ENCODE measurements at places on chromosomes 1 and 21.

DNA sequence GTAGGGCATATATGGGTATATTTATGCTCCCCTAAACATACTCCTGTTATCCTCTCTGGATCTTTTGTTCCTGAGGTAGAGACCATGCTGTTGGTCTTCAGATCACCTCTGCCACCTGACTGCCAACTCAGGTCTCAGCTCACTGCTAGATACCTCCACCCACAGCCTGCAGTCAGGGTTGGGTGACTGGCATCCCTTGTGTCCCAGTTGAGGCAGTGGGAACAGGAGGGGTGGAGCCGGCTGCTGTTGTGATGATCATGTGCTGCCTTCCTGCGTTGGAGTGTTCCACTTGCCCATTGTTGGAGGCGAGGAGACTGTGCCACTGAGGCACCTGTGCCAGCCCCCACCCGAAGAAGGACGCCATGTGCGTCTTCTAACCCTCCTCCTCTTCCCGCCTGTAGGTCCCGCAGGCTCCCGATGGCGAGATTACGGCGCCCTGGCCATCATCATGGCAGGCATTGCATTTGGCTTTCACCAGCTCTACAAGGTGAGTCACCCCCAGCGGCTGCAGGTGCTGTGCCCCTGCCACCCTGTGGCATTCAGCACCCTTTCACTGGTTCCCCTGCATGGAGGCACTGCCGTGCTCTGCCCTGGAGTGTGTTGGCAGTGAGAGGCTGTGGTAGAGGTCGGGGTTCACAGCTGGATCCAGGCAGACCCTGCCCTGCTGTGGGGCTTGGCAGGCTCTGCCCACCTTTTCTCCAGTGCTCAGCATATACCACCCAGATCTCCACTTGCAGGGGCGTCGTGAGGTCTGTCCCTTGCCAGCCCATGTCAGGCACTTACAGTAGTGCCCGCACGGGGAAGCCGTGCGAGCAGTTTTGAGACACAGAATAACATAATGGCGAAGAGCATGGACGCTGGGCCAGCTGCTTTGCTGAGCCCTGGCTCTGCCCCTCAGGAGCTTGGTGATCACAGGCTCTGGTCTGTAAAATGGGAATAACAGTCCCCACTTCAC is 143.5 kb downstream of the PEX14 start:
- DNase-seq = peak; percentile 78

DNA sequence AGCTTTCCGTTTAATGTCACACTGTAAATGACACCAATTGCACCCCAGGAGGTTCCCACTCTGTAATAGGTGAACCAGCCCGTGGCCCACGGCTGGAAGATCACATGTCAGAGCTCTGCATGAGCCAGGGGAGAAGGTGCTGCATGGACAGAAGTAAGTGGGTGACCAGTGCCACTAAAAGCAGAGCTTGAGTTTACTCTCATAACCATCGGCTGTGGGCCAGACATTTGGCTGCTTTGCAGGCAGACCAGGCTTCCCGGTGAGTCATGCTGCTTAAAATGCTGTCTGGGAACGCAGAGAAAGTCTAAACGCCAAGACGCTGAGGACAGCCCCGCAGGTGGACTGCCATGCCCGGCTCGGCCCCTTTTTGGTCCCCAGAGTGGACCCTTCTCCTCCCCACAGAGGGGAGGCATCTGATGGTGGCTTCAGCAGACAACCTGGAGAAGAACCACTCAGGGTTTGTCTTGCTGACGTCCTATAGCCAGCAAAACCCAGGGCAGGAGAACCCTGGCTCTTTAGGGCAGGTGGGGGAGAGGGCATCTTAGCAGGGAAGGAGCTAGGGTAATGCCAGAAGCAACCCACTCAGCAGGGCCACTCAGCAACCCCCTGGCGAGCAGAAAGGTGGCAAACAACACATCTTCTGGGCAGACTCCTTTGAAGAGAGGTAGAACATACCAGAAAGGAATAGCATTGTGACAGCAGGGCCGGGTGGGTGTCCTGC is 7.3 kb downstream of the KIAA2013 start:
- DNase-seq = no peak

- DNase-seq = no peak
Observed at GRCh38 chr1:20255666-20256065, 35.0 kb upstream of the VWA5B1 start.

DNA sequence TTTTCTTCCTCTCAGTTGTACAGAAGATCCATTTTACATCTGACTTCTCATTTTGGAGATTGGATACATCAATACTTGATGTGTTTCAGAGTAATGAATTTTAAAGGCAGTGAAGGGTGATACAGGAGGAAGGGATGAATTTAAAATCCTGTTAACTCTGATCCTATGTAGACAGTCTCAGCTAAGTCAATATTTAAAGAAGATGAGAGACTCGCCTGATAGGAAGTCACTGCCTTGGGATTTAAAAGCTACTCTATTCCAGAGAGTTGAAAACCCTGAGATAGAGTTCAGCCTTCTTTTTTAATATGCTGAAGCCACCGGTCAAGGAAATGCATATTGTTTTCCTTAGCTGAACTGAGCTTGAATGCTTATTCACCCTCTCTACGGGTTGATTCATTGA is 42.7 kb downstream of the HUNK start:
- DNase-seq = no peak

DNA sequence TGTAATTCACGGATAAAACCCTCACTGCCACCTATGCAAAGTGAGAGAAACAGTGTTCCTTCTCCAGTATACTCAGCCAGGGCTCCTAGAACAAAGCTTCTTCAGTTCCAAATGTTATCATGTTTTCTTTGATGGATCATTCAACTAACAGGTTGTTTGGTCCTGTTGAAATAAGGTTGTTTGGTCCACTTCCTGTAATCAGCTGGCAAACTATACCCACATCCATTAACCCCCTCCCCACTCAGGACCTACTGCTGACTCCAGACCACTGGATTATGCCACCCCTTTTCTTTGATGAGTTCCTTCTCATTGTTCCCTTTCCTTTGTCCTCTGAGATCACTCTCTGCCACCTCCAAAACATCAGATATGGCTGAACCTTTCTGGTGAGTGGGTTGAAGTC is 267.7 kb upstream of the USP25 start:
- no peak for DNase-seq

DNA sequence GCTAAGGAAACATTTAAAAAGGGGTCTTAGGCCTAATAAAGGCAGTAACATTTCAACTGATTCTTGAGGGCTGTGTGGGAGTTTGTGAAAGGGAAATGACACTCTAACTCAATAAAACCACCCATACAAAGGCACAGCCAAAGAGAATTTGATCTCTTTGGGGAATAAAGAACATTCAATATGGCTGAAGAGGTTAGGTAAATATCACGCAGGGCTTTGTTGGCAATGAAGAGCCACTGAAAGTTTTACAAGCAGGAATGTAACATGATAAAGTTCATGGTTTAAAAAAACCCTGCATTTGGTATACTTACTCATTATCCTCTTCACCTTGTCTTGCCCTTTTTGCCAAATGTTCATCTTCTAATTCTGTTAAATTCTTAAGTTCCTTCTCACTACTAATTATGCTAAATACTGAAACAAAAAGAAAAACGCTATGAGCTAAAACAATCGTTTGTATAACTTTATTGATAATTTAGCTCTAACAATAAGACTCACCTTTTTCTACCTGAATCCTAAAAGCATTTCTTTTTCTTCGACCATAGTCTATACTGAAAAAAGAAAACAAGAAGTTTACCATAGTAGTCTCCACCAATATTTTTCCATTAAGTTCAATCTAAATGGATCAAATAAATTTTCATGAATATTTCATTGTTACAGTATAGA is 12.5 kb downstream of the NVL start:
- no peak for DNase-seq

DNA sequence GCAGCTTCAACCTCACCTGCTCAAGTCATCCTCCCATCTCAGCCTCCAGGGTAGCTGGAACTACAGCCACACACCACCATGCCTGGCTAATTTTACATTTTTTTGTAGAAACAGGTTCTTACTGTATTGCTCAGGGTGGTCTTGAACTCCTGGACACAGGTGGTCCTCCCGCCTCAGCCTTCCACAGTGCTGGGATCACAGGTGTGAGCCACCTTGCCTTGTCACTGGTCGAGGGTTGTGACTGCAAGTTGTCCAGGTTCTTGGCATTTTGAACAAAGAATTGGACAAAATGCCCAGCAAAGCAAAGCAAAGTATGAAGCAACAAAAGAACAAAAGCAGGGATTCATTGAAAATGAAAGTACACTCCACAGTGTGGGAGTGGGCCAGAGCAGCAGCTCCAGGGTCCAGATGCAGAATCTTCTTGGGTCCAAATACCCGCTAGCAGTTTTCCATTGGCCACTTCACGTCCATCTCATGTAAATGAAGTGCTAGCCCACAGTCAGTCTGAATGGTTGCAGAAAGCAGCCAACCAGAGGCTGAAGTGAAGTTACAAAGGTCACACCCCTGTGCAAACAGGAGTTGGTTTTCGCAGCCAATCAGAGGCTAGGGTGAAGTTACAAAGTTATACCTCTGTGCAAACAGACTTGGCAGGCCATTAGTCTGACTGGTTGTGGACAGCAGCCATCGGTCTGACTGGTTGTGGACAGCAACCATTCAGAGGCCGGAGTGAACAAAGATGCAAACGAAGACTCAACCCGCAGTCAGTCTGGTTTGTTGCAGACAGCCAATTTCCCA is 109.5 kb upstream of the KIF26B start:
- DNase-seq = no peak

DNA sequence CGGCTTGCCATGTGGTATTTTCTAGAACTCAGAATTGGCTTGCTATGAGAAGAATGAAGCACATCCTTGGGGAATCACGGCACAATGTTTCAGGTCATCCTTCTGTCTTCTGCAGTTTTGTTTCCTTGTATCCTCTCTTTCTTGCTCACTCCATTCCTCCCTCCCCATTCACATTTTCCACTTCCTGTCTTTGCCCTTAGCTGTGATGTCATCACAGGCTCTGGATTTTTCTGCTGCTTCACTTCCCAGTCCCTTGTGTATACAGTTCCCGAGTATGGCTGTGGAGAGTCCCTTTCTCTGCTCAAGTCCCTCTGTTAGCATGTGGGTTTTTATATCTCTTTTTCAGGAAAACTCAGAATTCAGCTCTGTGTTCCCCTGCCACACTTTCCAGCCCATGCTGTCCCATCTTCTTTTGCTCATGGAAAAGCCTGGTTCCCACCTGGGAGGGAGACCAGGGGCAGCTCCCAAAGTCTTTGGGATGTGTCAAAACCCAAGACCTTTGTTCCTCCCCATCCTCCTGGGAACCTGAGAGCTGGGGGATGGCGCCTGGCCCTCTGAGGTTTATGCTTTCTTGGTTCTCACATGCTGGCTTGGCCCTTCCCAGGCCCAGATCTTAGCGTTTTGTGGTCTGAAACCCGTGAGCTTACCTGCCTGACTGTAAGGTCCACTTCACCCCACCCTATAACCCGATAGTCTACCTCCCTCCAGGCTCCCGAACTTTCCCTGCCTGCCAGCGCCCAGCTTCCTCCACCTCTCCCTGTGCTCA is 4.8 kb upstream of the RGS16 start:
- DNase-seq = no peak

DNA sequence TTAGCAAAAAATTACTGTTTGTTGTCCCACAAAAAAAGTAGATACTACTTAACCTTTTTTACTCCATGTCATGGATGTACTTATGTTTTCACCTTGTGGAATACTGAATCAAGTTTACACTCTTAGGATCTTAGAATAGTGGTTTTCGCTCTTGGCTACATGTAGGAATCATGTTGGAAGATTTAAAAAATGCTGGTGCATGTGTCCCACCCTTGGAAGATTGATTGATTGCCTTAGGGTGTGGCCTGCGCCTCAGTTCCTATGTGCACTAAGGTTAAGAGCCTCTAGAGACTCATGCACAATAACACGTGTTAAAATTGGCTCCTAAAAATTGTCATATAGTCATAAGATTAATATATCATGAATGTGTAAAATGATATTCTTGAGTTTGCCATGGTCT is 25.0 kb downstream of the HS2ST1 start:
- DNase-seq = no peak

- no peak for DNase-seq
Observed at GRCh38 chr1:7501084-7501491, 270.0 kb upstream of the VAMP3 start.

GRCh38 chr21:37837381-37837780 is 78.9 kb downstream of the KCNJ6 start:
- DNase-seq = no peak

DNA sequence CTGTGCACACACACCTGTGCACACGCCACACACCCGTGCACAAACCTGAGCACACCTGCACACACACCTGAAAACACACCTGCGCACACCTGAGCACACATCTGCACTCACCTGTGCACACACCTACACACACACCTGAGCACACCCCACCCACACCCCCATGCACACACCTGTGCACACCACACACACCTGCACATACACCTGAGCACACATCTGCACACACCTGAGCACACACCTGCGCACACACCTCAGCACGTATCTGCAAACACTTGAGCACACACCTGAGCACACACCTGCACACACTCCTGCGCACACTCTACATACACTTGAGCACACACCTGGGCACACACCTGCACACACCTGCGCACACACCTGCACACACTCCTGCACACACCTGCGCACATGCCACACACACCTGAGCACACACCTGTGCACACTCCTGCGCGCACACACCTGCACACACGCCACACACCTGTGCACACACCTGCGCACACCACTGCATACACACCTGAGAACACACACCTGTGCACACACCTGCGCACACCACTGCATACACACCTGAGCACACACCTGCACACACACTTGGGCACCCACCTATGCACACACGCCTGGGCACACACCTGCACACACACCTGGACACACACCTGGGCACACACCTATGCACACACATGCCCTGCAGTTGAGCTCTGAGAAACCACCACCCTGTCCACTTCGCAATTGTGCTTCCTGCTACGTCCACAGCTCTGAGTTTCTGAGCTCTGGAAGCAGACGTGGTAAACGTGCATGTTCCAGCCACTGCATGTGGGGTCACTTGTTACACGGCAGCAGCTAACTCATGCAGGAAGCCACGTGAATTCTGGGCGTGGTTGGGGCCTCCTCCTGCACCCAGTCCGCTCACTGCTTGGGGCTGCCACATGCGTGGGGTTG is 8.0 kb upstream of the C1orf159 start:
- DNase-seq = peak; percentile 84

- DNase-seq = no peak
Observed at GRCh38 chr1:217620814-217621213, 10.1 kb downstream of the GPATCH2 start.

DNA sequence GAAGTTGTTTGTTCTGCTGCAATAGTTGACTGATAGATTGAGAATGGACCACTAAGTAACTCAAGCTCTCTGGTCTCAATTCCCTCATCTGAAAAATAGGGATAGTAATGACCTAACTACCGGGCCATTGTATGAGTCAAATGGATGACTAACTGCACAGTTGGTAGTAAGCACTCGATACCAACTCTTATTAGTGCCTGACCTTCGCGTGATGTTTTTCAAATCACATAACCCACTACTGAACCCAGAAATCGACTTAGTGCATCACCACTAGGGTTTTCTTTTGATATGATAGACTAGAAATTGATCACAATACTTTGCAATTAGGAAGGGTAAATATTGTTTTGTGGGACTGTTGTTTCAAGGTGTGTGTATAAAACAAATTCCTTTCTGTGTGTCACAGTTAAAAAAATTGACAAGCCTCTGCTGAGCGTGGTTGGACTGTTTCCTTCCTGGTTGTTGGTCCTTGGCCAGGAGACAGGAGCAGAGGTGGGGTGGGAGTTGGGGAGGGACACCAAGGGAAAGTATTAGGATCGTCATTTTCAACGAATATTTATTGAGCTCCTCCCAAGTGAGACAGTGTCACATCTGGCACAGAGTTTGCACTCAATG is 54.0 kb upstream of the LRP8 start:
- no peak for DNase-seq

- DNase-seq = no peak
Observed at GRCh38 chr1:206035027-206035426, 11.3 kb upstream of the CTSE start.
